Endothelial cell (in vitro differentiated cells): ENCODE measurements at places on chromosomes 7 and 10.

DNA sequence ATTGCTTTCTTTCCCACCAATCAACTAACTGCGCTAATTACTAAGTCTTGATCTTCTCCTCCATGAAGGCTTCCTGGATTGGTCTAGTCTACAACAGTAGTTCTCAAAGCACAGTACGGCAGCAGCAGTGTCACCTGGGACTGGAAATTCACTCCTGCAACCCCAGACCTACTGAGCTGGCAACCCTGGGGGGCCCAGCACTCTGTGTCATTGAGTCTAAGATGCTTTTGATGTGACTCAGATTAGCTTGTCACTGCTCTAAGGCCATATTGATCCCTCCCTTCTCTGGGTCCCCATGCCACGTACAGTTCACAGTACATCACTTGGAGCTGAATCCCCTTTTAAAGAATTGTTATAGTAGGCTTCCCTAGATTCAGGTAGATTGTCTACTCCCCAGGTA is 65.7 kb upstream of the KMT2C start:
- no peak for DNase-seq

DNA sequence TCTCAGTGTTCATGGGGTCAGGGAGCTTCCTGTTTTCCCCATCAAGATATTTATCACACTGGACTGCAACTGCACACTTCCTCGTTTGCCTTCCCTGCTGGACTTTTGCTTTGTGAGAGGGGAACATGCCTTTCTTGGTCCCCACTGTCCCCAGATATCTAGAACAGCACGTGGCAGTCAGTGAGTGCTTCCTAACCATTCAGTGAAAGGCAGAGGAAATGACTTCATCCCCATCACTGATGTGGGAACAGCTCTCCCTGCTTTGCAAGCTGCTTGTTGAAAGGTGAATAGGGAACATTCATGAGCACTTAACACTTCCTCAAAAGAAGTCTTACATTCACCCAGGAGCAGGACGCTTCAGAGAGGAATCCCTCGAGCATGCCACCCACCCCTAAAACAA is 135.4 kb downstream of the MYOF start:
- DNase-seq = no peak

DNA sequence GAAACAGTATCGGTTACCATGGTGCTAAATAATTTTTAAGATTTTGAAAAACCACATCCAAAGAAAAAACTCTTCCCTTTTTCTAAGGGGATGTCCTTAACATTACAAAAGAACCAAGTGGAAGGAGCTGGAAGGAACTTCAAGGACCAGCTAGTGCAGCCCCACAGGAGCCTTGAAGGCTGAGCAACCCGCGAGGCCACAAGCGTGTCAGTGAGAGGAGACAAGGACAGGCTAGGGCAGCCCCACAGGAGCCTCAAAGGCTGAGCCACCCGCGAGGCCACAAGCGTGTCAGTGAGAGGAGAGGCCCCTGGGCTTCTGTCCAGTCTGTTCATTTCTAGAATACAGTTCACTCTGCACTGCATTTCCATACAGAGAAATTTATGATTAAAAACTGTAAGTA is 80.1 kb upstream of the ATP6V0A4 start:
- no peak for DNase-seq

- DNase-seq = no peak
These were observed 145.7 kb downstream of the PRPF18 start for GRCh38 chr10:13732465-13732881.

DNA sequence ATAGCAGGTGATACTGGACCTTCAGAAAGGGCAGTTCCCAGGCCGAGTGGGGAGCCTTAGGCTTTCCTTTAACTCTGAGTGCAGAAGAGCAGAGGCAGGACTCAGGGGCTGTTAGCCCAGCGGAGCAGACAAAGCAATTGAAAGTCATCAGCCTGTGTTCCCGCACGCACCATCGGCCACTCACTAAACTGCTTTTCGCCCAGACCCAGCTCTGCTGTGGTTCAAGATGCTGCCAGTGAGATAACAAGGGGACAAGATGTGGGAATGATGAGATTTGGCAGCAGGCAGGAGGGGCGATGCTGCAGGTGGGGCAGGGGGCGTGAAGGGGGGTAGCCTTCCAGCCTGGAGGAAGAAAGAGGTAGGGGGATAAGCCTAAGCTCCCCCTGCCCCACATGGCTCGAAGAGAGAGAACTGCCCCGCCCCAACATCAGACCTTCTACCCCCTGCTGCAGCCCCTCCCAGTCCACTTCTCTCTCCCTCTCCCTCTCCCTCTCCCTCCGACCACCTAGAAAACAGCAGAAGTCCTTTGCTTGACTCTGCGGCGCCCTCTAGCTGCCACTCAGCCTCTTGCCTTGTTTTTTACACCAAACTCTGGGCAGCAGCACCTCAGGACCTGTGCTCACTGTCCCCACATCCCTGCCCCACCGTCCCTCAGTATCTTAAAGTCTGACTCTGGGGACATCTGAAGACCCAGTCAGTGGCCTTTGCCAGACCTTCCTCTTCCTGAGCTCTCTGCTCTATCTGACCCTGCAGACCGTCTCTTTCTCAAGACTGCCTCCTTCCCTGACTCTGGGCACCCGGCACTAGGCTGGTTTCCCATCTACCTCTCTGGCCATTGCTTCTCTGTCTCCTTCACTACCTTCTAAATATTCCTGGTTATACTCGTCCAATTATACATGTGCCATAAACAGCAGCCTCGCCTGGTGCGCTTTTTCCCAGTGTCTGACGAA is 110.5 kb downstream of the C10orf105 start:
- peak; percentile 86 for DNase-seq

DNA sequence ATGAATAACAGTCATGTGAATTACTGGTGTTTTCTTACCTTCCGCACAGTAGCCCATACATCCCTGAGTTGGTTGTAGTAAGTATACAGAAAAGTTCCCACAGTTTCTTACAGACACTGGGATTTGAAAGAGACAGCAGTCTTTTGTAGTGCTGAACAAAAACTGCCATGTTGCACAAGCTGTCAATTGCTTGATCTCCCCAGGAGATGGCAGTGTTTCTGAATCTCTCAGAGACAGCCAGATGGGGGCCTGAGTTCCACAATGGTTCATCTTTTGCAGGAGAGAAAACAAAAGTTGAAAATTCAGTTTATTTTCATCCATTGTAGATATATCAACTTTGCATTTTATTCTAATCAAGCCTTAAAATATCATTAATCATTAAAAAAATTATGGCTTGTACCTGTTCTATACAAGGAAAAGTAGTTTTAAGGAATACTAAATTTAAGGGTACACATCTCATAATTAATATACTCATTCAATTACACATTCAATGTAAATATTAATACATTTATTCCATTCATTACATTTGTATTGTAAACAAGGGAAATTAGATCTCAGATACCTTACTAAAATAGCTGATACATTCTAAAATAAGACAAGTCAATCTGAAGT is 14.5 kb downstream of the VWDE start:
- DNase-seq = peak; percentile 65
